Type B pancreatic cell (in vitro differentiated cells): ENCODE measurements at places on chromosomes 7 and 10.

DNA sequence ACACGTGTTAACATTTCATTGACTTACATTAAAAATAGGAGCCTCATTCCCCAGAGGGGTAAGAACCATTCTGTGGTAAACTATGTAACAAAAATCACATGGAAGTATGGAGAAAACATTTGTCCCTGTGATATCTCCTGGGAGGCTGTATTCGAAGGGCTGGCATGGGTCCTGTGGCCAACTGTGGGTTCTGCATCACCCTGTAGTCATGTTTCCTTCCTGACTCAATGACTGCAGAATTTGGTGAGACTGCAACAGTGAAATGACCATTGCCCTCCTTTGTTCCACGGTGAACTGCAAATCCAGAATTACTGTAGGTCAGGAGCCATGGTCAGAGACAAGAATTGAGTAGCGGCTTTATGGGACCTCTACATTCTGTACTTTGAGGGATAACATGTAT, 3.6 kb upstream of the ZEB1 start:
- no peaks in the 10 kb centered on the region for H3K36me3 ChIP-seq
- peaks cover 18% of the 10 kb centered on the region for H3K27me3 ChIP-seq
- no peak for DNase-seq
- no peaks in the 10 kb centered on the region for H3K4me1 ChIP-seq

- peaks cover 4% of the 10 kb centered on the region for H3K36me3 ChIP-seq
- no peak overlapping the region for H3K27ac ChIP-seq
- no peak overlapping the region for H3K4me3 ChIP-seq
- no peaks in the 10 kb centered on the region for H3K4me1 ChIP-seq
- DNase-seq, result no peak
- no peaks in the 10 kb centered on the region for H3K27me3 ChIP-seq
Observed at GRCh38 chr7:98235901-98236300, 16.1 kb downstream of the TECPR1 start.

DNA sequence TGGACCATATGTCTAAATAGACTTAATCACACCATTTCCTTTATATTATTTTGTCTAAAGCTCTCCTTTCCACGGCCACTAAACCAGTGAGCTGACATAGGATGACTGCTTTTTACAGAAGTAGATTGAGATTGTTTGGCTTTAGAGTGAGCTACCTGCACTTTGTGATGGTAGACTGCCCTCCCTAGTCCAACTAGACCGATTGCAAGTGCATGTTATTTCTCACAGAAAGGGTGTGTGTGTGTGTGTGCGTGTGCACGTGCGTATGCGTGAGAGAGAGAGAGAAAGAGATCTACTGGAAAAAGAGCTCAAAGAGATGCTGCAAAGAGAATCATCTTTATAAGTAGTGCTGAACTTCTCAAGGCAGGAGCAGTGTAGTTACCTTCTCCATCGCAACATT, 60.7 kb downstream of the VCL start:
- peak overlapping the region; percentile 17 for H3K27ac ChIP-seq
- H3K4me3 ChIP-seq, result no peak overlapping the region
- peaks cover 5% of the 10 kb centered on the region for H3K36me3 ChIP-seq
- no peak for DNase-seq
- no peaks in the 10 kb centered on the region for H3K27me3 ChIP-seq

GRCh38 chr10:17161775-17162174, 32.2 kb upstream of the CUBN start:
- no peaks in the 10 kb centered on the region for H3K27me3 ChIP-seq
- DNase-seq, result no peak
- no peaks in the 10 kb centered on the region for H3K4me1 ChIP-seq
- no peaks in the 10 kb centered on the region for H3K36me3 ChIP-seq
- no peak overlapping the region for H3K27ac ChIP-seq

- peaks cover 21% of the 10 kb centered on the region for H3K4me1 ChIP-seq
- H3K4me3 ChIP-seq, result no peak overlapping the region
- peaks cover 5% of the 10 kb centered on the region for H3K36me3 ChIP-seq
Observed at GRCh38 chr10:4448030-4448429, 378.0 kb upstream of the AKR1E2 start.

- H3K4me3 ChIP-seq, result no peak overlapping the region
- H3K36me3 ChIP-seq, result no peaks in the 10 kb centered on the region
- peaks cover 11% of the 10 kb centered on the region for H3K4me1 ChIP-seq
Observed at GRCh38 chr7:148394582-148394981, 196.0 kb upstream of the C7orf33 start.

- no peak overlapping the region for H3K27ac ChIP-seq
- no peak for DNase-seq
- peaks cover 66% of the 10 kb centered on the region for H3K27me3 ChIP-seq
- H3K4me1 ChIP-seq, result peaks cover 8% of the 10 kb centered on the region
- no peaks in the 10 kb centered on the region for H3K36me3 ChIP-seq
Observed at GRCh38 chr7:28183627-28184026, 3.0 kb upstream of the JAZF1 start.

- no peak for DNase-seq
- H3K4me1 ChIP-seq, result no peaks in the 10 kb centered on the region
- H3K36me3 ChIP-seq, result no peaks in the 10 kb centered on the region
- no peaks in the 10 kb centered on the region for H3K27me3 ChIP-seq
Observed at GRCh38 chr7:7812112-7812511, 93.7 kb upstream of the RPA3 start.

DNA sequence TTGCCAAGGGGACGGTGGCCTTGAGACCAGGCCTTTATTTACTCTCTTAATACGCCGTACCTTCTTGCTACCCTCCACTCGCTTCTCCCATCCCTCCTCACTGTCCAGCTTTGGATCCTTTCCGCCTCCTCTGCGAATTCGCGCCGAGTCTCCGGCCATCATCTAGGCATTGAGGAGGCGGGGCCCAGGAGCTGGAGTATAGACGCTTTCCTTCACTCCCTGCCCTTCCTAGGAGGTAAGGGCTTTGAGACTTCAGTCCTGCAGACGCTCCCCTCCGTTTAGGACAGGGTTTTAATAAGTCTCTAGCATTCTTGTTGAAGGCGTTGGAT, 538 bp downstream of the TFAM start:
- H3K4me3 ChIP-seq, result peak overlapping the region; percentile 97
- H3K27ac ChIP-seq, result peak overlapping the region; percentile 93
- no peaks in the 10 kb centered on the region for H3K27me3 ChIP-seq
